Fibroblast of the conjunctiva (primary cell): ENCODE measurements at places on chromosomes 6 and 20.

- DNase-seq: no peak
These were observed 102.1 kb downstream of the PRDM1 start for GRCh38 chr6:106188104-106188794.

DNA sequence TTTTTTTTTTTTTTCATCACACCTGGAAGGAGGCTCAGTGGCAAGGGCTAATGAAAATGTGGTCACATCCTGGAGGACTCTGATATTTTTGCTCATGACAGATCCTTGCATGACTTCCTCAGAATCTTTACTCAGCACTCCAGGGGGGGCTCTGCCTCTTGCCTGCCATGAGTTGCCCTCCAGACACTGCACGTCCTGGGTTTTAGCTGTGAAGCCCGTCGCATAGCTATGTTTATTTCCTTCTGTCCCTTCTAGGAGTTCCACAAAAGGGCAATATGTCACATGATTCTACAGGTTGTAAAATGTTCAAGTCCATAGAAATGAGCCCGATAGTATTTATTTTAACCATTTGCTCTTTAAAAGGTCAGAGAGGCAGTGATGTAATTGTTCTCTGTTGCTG is 18.2 kb downstream of the MAS1 start:
- no peak for DNase-seq

- no peak for DNase-seq
These were observed 10.9 kb upstream of the VSTM2L start for GRCh38 chr20:37892001-37892400.

GRCh38 chr6:19796452-19796851 is 40.7 kb upstream of the ID4 start:
- DNase-seq: no peak

- DNase-seq: peak; percentile 91
These were observed 92.5 kb upstream of the ADGRF1 start for GRCh38 chr6:47134476-47135189.

GRCh38 chr6:1024587-1024986 is 287.3 kb upstream of the FOXQ1 start:
- DNase-seq: peak; percentile 83

DNA sequence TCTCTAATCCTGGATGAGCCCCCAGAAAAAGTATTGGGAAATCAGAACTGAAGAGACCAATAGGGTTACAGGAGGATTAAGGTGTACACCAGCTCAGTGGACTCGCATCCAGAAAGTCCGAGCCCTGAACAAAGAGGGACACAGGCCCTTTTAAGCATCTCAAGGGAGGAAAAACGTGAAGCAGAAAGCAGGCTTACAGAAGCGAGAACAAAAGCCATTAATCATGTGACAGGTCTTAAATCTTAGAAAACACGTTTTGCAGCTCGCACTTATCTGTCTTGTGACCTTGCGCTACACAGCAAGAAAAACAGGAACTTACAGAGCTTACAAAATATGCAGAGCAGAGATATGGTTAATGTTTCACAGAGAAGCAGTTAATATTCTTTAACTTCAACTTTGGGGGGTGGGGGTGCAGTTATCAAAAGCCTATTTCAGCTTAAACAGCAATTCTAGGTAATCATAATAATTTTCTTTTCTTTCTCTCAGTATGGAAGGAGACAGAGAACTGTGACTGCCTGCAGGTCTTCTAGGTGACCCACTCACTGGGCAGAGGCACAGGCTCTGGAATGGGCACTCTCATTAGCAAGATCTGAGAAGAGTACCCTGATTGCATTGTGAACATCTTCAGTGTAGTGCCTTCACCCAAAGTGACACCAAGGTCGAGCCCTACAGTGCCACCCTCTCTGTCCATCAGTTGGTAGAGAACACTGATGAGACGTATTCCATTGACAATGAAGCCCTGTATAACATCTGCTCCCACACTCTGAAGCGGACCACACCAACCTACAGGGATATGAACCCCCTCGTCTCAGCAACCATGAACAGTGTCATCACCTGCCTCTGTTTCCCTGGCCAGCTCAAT is 65.0 kb upstream of the MOCS1 start:
- DNase-seq: no peak

DNA sequence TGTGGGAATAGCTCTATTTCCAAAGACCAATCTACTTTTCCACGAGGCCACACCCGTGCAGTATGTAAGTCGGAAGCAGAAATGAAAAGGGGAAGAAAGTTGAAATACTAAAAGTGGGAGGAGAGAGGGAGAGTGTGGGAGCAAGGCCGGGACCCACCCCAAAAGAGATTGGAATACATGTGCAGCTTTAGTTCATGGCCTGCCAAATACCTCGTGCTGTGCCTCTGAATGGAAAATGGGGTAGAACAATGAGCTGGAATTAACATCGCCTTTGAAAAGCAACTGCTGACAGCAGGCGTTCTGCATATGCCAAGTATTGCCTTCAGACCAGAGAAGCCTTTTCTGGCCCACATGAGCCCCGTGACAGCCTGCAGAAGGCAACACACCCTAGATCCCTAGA is 155.6 kb downstream of the CD83 start:
- DNase-seq: no peak

DNA sequence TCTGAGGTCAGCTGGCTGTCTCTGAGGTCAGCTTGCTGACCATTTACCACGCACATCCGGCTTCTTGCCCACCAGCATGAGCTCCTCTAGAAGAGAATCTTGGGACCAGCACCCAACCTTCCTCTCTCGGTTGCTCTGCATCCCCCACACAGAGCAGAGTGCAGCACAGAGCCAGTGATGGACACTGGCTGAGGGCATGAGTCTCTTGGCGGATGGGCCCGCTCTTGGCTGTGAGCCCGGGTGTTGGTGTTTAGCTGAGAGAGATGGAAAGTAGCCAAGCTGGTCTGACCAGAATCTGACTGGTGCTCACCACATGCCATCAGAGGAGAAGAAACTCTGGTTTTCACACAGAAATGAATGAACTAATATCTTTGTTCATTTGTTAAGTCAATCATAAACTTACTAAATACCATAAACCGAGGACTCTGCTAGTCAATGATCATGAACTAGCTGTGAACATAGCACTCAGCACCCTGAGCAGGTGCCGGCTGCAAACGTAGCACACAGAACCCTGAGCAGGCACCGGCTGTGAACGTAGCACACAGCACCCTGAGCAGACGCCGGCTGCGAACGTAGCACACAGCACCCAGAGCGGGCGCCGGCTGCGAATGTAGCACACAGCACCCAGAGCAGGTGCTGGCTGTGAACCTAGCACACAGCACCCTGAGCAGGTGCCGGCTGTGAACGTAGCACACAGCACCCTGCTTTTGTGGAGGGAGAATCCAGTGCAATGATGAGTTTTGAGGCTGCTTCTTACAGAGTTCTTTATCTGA is 10.4 kb upstream of the THBS2 start:
- DNase-seq: no peak

- DNase-seq: no peak
These were observed 59.4 kb upstream of the PRELID3B start for GRCh38 chr20:59101961-59102360.

DNA sequence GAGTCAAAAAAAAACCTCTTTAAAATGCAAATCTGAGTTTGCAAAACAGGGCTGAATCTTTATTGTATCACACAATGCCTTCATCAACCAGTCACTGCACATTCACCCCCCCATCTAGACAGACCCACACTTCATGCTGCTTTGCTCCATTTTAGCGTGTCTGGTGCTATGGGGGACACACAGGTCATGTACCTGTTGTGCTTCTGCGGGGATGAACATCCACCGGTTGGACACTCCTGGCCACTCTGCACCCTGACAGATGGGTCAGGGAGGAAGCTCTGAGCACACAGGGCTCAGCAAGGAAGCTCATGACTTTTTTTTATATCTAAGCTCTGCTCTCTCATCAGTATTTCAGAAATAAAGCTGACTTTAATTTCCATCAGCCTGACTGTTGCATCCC is 136.3 kb downstream of the PRND start:
- no peak for DNase-seq

DNA sequence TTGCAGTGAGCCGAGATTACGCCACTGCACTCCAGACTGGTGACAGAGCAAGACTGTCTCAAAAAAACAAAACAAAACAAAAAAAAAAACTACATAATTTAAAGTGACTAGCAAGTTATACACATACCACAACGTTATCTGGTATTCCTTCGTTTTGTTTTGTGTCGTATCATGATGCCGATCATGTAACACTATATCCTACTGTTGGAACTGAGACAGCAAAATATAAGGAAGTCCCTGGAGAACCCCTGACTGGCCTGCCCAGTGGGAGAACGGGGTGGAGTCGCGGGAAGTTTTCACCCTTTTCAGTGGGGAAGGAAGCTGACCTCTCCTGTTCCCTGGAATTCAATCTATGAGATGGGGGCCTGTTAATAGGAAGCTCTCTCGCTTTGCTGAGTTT is 15.1 kb downstream of the SOX4 start:
- DNase-seq: no peak

DNA sequence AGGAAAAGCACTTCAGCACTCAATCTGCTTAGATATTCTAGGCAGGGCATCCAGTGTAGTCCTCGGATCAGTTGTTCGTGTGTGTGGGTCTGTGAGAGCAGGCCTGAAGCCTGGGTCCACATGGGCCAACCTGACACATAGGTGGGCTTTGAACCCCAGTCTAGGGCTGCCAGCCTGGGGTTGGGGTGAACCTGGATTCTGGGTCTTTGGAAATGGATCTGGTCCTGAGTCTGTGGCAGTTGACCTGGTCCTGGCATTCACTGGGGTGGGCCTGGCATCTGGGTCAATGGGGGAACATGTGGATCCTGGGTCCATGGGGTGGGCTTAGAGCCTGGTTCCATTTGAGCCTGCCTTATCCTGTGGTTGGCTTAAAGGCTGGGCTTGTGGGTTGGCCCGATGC is 492.6 kb upstream of the MAN1A1 start:
- no peak for DNase-seq

DNA sequence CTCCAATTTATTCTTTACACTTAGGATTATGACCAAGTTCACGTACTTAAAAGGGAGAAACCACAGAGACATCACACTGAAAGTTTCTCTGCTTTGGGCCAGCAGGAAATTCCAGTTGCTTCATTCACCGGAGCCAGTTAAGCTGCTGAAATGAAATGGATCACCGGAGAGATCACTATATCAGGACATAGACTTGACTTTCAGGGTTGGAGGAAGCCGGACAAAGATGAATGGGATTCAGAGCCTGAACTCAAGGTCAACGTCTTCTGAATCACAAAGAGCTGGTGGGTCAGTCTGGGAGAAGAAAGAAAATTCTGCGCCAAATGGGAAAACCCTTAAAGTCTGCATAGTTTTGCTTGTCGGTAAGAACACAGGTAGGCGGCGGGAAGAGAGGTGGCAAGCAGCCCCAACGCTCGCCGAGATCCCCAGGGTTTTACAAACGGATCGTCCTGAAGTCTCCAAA is 81.9 kb upstream of the CCDC28A start:
- DNase-seq: peak; percentile 51
